Forelimb muscle (tissue), 1 donor: ENCODE measurements at places on chromosomes 5 and 9. TPM values are rescaled to one million over a fixed set of nuclear protein-coding genes. Genes with fewer than 3 reads are reported as not detected.

DNA sequence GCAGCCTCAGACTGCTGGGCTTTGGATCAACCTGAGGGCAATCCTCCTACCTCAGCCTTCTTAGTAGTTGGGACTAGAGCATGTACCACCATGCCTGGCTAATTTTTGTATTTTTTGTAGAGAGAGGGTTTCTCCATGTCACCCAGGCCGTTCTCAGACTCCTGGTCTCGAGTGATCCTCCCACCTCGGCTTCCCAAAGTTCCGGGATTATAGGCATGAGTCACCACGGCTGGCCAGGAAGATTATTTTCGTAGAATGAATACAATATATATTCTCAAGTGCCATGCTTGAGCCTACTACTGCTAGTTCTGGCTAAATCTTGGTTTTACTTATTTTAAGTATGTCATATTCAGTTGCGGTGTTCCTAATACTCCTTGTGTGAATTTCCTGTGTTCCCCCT, 88.2 kb upstream of the CLINT1 start:
- DNase-seq = no peak

DNA sequence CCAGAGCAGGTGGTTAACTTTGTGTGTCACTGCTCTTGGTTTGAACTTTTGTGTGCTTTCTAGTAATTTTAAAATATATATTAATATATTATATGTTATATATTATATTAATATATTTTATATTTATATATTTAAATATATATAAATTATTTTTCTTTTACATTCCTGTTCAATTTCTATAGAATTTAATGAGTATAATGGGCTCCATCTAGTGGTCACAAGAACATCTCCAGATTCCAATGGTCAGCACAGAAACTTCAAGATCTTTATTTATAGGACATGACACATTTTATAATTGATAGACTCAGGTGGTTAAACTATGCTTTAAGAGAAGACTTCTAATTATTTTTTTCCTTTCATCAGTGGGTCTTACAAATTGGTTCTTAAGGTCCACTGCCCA, 39.1 kb downstream of the COL23A1 start:
- no peak for DNase-seq

DNA sequence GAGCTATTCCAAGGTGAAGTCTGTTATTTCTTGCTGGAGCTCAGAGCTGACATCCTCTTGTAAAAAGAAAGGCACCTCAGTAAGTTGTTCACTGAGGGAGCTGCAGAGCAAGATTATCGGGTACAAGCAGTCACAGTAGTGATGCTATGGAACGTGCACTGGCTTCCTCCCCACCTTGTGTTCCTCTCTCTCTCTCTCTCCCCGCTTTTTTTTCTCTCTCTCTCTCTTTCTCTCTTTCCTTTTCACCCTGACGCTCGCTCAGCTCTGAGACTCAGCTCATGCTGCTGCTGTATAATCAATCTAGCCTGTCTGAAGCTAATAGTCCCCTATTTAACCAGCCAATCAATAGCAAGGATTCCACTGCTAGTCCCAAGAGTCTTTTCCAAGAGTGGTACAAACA, 587.6 kb upstream of the CDH18 start:
- DNase-seq = peak; percentile 32

DNA sequence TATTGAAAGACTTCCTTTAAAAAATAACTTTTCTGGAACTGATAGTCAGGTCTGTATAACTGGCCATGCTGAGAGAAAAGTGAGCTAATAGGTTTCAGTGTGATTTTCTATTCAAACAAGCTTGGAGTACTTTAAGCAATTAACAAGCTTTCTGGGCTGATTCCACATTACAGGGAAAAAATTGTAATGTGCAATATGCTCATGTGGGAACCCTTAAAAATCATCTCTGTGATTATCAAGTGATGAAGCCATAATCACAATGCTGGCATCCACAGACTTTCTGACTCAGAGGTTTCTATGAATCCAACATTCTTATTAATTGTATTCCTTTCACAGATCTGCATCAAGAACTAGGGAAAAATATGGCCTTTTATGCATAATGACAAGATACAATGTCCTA, 212.2 kb upstream of the ACO1 start:
- no peak for DNase-seq

Gene TBC1D2
- 2.2 TPM for polyA plus RNA-seq

Gene DNM1
- polyA plus RNA-seq = 53.3 TPM

Gene SH2D3C
- 16.5 TPM for polyA plus RNA-seq

DNA sequence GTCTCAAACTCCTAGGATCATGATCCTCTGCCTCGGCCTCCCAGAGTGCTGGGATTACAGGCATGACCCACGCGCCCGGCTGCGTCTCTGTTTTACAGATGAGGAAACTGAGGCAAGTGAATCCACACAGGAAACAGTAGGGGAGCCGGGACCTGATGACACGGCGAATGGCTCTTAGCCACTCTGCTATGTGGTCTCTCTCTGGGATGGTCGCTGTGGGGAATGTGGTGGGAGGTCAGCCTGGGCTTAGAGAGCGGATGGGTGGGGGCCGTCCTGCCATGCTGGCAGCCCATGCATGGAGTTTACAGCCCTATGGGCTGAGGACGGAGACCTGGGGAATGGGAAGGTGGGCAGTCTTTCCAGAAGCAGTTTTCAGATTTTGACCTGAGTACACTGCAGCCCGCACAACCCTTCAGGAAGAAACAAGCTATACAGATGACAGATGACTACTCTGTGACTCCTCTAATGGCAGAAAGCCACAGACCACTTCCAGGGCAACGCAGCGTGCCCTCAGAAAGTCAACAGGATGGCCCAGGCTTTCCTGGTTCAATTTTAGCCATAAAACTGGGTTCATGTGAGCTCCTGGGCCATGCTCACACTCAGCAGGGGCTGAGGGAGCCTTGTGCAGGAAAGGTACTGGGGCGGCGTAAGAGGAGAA, 136.1 kb upstream of the RAPGEF1 start:
- DNase-seq = no peak

- no peak for DNase-seq
Measured at GRCh38 chr5:60092671-60093422, 199.3 kb upstream of the PDE4D start.

Gene IL33
- polyA plus RNA-seq = 26.2 TPM

Gene PDLIM4
- 66.2 TPM for polyA plus RNA-seq

- peak; percentile 2 for DNase-seq
Measured at GRCh38 chr9:137828527-137829259, 48.9 kb upstream of the CACNA1B start.

- DNase-seq = no peak
Measured at GRCh38 chr9:127520941-127521918, 69.9 kb downstream of the LRSAM1 start.

Gene IL9
- not detected for polyA plus RNA-seq

DNA sequence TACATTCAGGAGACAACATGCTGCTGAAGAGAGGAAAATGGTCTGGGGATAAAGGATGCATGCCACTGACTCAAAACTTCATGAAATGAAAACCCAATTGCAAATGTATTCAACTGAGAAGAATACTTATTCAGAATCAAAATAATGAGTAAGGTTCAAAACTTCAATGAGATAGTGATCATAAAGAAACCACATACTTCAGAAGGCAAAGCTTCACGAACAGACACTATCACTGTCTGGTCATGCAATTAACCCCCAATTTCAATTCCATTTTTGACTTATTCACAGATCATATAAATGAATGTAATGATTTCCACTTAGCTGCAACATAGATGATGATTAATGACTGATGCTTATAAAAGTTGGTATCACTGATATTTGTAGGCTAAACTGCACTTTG, 33.0 kb upstream of the CTNNAL1 start:
- no peak for DNase-seq

DNA sequence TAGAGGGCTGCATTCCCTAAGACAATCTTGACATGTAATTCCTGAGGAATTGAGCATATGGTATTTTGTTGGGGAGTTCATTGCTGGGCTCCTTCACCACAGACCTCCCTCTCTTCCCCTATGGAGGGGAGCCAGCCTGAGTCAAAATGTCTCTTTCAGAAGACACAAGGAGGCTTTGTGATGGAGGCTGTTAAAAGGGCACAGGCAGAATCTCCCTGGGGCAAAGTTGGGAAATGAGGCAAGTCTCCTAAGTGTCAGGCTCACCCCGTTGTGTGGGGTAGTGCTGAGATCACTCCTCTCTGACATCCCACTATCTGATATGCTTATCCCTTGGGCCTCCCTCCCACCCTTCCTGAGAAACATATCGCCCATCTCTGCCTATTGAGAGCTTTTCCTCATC, 30.6 kb downstream of the GFRA3 start:
- DNase-seq = no peak

Gene SOX30
- polyA plus RNA-seq = 0.42 TPM

DNA sequence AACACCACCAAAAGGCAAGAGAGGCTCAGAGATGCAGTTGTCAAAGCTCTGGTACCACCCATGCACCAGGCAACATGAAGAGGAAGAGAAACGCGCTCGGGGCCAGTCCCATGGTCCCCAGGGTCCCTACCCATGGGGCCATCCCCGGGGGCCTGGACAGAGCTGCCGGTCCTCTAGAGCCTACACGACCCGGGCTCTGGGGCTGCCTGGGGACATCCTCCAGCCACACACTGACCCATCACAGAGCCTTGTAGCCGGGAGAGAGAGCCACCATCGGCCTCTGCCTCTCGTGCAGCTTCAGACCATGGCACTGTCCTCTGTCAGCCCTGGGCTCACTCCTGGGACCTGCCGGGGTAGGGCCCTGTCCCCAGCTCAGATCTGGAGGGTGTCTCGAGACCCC, 23.7 kb downstream of the VAV2 start:
- DNase-seq = no peak

Gene GNA14
- polyA plus RNA-seq = 3.6 TPM

Gene ARL10
- 12.2 TPM for polyA plus RNA-seq

- DNase-seq = no peak
Measured at GRCh38 chr5:5755888-5756287, 333.4 kb downstream of the ICE1 start.

Gene REEP2
- 20.0 TPM for polyA plus RNA-seq

DNA sequence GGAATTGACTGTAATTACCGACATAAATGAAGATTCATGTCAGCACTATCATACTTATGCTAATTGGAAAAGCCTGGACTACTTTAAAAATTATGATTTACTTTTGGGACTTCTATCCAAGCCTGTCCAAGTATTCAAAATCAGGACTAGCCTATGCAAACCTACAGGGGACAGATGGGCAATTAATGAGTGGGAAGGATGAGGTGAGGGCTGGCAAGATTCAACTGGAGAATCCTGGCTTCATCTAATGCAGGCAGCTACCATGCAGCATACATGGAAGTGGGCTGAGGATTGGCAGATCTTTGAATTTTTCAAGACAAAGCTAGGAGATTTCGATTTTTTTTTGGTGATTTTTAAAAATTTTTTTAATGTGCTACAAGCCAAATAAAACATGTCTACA, 532.6 kb downstream of the CSNK1G3 start:
- DNase-seq = no peak

Gene SMIM3
- 7.0 TPM for polyA plus RNA-seq

GRCh38 chr5:116640236-116640635, 65.6 kb upstream of the SEMA6A start:
- no peak for DNase-seq

Gene RASEF
- 0.43 TPM for polyA plus RNA-seq

Gene OR1J2
- polyA plus RNA-seq = not detected

DNA sequence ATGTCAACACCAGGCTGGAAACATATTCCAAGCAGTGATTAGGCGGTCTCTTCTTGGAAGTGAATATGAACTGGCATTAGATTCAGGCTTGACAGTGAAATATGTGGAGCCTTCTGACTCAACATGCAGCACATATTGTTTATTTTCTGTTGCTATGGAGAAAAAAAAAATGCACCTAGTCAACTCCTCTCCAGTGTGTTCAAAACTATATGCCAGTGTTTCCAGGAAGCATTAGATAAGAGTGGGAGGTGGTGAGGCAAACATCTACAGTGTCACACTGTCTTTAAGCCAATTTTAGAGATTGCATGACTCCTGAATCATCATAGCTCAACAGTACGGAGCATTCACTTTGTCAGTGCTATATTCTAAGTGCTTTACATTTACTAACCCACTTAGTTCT, 117.9 kb downstream of the HCN1 start:
- DNase-seq = no peak

DNA sequence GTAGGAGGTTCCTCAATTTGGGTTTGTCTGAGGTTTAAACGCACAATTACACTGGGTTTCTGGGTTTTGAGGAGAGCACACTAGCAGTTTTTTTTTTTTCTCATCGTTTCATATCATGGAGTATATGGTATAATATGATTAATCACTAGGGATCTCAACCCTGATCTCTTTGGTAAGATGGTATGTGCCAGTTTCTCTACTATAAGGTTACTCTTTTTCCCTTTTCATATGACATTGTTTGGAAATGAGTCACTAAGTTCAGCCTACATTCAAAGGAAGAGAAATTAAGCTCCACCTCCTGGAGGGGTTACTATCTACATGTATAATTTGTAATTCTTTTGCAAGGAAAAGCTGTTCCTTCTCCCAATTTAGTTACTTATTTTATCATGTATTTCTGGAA, 35.2 kb downstream of the MTRR start:
- DNase-seq = no peak
